CD4-positive, alpha-beta T cell treated with Interleukin-15 for 1 hour (primary cell): ENCODE measurements at places on chromosomes 1 and 21.

- no peak for DNase-seq
Observed at GRCh38 chr1:164780111-164780812, 221.3 kb downstream of the PBX1 start.

DNA sequence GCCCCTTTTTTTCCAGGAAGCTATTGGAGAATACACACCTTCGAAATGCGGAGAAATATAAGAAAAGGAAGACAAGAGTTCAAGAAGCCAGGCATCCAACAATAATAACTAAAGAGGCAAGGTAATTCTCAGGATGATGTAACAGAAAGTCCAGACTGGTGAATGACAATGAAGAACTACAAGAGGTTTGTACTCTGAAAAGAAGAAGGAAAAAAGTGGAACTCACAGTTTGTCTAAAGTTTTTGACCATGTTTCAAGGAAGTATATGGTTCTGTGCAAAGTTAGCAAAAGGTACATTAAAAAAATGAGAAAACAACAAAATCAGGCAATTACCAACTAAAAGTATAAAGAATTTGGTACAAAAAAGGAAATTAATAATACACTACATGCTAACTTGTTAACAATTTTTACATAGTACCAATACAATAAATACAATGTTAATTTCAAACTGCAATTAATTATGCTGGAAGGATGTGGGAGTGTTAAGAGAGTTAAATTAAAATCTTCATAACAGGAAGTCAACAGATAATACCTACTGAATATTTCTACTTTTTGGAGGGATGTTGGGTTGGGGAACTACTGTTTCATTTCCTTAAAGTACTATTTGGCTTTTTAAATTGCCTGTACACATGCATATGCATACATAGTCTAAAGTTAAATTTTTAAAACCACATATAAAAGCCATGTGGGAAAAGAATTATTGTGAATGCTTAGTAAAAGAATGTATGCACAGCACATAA lies 12.9 kb upstream of the CD55 start:
- DNase-seq, result no peak

DNA sequence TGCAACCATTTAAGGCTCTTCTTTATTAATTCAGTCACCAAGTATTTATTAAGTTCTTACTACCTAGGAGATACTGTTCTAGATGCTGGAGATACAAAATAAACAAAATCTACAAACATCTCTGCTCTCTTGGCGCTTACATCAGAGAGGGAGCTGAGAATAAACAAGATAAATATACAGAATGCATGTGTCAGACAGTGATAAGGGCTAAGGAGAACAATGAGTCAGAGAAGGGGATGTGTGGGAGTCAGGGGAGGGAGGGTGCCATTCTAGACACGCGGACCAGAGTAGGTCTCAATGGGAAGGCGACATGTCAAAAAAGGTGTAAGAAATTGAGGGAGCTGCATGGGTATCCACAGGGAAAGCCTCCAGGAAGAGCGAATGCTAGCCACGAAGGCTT lies 393.2 kb downstream of the RWDD3 start:
- DNase-seq, result no peak

DNA sequence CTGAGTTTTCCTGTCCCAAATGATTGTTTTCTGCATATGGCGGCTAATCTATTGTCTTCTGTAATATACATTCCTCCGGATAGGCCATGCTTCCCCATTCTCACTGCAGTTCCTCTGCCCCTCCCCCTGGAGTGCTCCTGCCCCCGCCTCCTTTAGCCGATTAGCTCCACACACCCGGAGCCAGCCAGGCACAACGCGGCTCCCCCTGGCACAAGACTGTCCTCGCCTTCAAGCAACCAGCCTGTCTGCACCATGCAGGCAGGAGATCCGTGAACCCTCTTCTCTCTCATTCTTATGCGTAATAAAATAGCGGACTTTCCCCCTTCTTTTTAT lies 18.0 kb downstream of the SERTAD4 start:
- no peak for DNase-seq

GRCh38 chr1:219189952-219190351 lies 16.3 kb downstream of the LYPLAL1 start:
- DNase-seq, result no peak

- DNase-seq, result no peak
Observed at GRCh38 chr1:232628335-232629249, 1.3 kb downstream of the SIPA1L2 start.

DNA sequence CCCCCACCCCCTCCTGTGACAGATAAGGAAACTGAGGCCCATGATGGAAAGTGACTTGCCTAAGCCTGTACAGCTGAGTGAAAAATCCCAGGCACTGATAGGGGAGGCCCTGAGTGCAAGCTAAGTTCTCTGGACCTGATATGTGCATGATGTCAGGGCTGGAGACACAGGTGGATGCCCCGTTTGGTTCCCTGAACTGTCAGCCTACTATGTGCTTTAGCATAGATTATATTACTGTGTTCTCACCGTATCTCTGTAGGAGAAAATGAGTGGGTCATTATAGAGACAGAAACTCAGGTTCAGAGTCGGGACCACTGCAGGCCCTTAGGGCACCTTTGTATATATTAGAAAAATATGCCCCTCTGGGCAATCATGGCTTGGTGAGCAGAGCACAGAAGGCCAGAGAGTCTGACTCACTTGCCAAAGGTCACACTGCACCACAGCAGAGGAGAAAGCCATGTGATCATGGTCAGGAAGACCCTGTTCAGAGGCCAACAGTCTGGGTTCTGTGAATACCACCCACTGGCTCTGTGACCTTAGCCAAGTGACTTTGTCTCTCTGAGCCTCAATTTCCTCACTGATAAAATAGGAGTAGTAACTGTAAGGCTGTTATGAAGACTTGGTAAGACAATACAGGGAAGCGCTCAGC lies 145.8 kb upstream of the WNT4 start:
- no peak for DNase-seq

- DNase-seq, result peak; percentile 43
Observed at GRCh38 chr1:97906567-97907241, 14.1 kb downstream of the DPYD start.

DNA sequence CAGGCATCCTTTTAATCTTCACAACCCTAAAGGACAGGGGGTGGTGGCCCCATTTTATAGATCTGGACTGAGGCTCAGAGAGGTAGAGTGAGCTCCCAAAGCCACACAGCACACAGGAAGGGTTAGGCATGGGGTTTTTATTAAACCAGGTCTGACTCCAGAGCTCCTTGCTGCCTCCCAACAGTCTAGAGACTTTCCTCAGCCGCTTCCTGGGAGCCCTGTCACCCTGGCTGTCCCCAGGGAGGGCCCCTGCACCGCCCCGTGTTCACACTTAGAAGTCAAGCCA lies 8.0 kb upstream of the EPHA8 start:
- no peak for DNase-seq

- DNase-seq, result peak; percentile 9
Observed at GRCh38 chr1:1181129-1181937, 7.7 kb downstream of the TTLL10 start.

GRCh38 chr1:39922251-39922688 lies 20.6 kb upstream of the MYCL start:
- DNase-seq, result no peak

DNA sequence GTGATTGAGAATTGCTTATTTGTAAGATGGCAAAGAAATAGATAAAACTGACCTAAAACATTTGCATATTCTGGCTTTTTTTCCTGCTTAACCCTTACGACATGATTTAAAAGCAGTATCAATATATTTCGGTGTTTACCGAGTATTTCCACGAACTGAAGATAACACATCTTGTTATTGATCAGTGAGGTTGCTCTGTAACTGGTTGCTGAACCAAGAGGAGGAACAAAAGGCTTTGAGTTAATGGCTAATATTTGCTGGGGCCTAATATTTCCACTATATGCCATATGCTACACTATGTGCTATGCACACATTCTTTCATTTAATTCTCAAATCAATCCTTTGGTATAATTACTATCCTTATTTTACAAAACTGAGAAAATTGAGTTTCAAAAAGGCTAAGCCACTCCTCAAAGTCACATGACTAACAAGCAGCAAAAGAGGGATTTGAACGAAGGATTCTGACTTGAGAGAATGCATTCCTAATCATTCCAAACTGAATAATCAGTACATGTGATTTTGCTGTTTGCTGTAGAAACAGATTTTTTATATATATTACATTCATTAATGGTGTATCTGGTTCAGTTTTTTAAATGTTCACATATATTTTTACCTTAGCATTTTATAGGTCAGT lies 346.0 kb downstream of the USP25 start:
- DNase-seq, result no peak

GRCh38 chr1:238779716-238780115 lies 606.7 kb upstream of the CHRM3 start:
- no peak for DNase-seq

- DNase-seq, result no peak
Observed at GRCh38 chr1:110736900-110737605, 62.3 kb upstream of the KCNA3 start.

DNA sequence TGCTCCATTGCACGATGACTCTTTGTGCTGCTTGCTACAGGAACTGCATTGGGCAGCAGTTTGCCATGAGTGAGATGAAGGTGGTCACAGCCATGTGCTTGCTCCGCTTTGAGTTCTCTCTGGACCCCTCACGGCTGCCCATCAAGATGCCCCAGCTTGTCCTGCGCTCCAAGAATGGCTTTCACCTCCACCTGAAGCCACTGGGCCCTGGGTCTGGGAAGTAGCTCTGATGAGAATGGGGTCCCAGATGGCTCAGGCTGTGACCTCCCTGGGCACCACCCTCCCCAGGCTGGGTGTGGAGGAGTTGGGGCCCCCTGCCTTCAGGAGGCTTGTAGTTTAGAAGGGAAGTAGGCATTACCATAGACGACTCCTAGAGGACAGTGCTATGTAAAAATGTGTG lies 19.7 kb downstream of the CYP4B1 start:
- DNase-seq, result no peak
